ENCODE measurements at places on chromosomes 2 and 18.

DNA sequence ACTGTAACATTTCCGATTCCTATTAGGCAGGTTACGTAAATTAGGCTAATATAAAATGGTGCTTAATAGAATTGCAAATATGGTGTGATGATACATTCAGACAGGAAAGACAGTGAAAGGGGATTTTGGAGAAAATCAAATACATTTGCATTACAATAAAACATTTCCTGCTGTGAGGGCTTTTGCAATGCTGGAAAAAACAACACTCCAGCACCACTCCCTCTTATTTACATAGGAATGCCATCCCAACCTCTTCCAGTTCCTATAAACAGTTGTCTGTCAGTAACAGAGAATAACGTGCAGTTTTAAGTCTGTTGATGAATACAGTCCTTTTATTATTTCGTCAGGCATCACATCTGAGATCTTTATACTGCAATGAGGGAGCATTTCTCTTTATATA lies 298.8 kb upstream of the FANCL start:
- no peak for DNase-seq

DNA sequence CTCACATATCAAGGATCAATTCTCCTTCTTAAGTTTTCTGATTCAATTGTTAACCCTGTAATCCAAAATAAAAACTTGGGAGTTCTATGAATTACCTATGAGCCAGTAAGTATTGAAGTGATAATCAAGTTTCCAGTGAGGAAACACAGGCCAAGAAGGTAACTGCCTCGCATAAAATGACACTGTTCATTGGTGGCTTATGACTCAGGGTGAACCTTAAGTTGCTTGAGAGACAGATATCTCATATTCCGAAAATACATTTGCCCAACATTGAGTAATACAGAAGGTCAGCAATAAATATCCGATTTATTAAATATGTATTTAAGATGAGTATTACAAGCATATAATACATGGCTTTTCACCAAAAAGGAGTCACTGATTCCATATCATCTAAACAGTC lies 31.9 kb downstream of the PSME4 start:
- DNase-seq = no peak

- no peak for DNase-seq
Measured at GRCh38 chr2:126803434-126803775, 95.3 kb upstream of the TEX51 start.

DNA sequence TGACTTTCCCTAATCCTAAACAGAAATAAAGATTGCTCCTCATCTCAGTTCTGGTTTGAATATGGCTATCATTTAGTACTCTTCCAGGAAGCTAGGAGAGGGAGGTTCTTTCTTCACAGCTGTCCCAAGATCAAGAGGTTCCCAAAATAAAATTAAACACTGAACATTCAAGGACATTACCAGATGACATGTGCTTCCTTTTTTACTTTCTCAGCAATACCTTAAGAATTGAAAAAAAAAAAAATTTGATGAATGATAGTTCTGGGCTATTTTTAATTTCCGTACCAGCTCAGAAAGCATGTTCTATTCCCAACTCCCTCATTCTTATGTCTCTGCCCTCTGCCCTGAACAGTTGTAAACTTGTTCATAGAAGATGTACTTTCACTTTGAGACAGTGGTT lies 61.7 kb upstream of the MYL1 start:
- DNase-seq = no peak

- DNase-seq = no peak
Measured at GRCh38 chr2:227545990-227546389, 52.7 kb upstream of the SCYGR2 start.

DNA sequence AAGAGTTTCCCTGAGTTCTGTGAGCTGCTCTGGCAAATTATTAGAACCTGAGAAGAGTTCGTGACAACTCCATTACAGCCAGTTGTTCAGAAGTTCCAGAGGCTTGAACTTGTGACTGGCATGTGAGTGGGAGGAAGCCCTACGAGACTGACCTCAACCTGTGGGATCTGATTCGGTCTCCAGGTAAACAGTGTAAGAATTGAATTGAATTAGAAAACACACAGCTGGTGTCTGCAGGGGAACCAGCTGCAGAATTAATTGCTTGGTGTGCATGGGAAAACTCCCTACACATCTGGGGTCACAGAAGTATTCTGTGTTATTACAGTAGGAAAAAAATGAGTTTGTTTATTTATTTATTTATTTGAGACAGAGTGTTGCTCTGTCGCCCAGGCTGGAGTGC lies 14.0 kb upstream of the ITSN2 start:
- DNase-seq = no peak

DNA sequence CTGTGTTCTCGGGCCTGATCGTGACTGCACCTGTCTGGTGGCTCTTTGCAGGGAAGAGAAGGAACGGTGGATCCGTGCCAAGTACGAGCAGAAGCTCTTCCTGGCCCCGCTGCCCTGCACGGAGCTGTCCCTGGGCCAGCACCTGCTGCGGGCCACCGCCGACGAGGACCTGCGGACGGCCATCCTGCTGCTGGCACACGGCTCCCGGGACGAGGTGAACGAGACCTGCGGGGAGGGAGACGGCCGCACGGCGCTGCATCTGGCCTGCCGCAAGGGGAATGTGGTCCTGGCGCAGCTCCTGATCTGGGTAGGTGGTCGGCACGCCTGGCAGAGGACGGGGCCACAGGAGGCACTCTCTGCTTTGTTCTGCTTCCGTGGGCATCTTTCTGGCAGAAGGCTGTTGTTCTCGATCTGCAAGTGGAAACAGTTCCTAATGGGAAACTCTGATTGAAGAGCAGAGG lies 48.0 kb downstream of the GBX2 start:
- no peak for DNase-seq

DNA sequence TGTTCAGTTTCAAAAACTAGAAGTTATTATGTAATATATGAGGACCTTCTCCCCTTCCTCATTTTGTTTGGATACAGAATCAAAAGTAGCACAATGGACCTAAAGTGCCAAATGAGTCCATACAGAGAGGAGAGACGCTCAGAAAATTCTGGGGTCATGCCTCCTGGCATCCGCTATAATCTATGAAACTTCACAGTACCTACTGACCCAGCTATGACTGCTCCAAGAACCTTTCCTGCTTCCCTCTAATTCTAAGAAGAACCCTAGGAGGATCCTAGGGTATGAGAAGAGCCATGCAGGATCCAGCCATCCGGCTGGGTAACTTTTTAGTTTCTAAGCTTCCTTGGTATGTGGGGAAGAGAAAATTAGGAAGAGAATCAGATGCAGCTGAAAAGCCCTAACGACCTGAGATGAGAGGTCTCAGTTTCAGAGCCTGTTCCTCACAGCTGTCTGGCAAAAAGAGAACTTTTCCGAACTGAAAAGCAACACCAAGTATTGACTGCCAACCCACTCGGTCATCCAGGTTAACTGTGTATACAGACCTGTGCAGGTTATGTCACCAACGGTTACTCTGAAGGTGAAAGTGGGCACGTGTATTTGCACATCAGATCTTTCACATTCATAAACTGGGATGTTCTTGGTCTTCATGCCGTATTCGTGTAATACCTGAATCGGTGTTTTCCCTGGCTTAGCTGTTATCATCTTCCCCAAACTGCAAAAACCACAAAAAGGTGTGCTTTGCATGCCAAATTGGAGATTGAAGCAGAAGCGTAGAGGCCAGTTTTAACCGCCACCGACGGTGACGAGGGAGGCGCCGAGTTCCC lies 1.1 kb downstream of the PRKRA start:
- no peak for DNase-seq

GRCh38 chr2:42874949-42875801 lies 82.8 kb upstream of the HAAO start:
- DNase-seq = no peak

DNA sequence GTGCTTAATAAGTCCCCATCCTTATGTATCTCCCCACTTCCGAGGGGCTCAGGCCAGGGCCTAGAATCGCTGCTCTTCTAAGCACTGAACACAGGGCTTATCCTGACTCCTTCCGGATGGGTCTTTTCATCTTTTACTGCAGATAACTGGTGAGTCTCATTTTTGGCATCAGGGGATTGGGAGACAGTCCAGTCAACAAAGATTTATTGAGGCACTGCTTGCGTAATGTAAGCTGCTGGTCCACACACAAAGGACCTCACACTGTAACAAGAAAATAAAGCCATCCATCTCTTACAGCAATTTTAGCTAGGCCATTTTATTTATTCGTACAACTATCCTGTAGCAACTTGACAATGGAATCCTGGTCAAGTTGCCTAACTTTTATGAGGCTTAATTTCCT lies 600.5 kb downstream of the CNTNAP5 start:
- DNase-seq = no peak

- DNase-seq = no peak
Measured at GRCh38 chr18:43620936-43621335, 343.6 kb upstream of the SYT4 start.

DNA sequence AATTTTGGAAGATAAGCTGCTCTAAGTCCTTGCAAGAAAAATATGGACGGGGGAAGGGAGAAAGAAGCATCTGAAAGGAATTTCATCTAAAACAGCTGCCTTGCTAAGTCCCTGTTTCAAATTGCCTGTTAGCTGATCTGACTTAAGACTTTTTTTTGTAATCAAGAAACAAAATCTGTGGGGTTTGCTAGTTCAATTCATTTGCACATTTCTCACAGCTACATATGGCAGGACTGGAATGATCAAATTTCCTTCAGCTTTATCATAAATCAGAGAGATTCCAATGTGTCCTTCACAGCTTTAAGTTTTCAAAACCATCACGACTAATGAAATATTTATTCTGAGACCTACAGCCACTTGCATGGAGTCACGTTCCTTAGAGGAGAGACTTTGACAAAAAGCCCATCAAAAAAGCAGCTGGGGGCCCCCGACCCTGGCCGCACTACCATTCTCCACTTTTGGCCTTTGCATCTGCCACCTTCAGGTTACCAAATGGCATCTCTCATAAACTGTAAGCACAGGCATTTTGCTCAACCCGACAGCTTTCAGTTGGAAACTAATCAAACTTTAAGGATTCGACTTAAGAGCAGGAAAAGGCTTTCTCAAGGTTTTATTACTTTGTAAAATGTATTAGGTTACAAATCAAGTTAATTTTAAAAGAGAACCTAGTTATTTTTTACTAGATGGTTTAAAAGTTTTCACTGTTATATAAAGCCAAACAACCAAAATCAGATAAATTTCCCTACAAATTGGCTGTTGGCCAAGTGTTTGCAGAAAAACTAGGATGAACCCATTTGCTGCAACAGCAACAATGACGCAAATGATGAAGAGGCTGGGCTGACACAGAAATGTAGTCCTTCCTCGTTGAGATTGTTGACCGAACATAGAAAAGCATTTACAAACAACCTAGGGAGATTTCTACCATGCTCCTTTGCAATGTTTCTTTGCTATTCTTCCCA lies 100.4 kb upstream of the RND3 start:
- DNase-seq = no peak

DNA sequence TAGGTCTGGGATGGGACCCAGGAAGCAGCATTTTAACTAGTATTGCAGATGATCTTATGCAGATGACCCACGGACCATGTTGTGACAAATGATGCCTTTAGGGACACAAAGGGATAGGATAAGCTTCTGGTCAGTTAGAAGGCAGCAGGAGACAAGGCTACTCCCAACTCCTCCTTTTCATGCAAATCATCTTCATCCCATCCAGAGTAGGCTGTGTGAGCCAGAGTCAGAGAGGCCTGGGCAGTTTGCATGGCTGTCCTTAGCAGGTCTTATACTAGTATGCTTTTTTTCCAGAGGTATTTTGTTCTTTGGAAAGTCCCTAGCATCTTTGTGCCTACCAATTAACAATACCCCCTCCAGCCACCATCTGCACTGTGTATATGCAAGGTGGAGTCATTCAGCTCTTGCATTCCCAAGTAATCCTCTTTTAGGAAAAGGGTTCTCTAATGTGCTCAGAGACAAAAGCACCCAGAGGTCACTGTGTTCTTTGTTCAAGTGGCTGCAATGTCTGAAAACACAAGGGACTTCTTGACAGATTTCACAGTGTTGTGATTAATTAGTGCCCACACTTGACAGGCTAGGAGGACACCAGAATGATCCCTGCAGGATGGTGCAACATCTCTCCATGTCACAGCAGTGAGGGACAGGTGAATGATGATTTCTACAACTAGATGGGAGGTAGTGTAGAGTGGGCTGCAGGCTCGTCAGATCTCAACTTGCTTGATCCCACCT lies 225.8 kb downstream of the NCKAP5 start:
- no peak for DNase-seq

DNA sequence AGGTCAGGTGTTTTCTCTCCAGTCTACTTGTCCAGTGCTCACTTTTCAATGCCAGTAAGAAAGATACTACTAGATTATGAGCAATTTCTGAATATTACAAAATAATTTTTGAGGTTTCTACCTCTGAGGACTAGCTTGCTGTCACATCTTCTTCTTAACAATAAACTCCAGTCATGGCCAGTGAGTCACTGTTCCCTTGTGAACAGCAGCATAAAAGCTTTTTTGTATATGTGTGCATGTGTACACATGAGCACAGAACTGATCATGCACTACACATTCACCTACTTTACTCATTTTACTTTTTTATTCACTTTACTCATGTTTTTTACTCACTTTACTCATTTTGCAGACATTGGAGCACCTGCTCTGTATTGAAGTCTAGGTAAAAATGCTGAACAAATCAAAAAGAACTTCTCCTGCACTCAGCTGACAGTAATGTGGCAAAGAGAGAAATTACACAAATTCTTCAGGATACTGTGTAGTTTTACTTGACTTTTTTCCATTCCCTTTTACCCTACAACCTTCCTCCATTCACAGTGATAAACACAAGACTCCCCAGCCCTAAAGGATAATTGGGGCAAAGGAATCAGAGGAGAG lies 28.0 kb downstream of the ST6GAL2 start:
- DNase-seq = no peak

DNA sequence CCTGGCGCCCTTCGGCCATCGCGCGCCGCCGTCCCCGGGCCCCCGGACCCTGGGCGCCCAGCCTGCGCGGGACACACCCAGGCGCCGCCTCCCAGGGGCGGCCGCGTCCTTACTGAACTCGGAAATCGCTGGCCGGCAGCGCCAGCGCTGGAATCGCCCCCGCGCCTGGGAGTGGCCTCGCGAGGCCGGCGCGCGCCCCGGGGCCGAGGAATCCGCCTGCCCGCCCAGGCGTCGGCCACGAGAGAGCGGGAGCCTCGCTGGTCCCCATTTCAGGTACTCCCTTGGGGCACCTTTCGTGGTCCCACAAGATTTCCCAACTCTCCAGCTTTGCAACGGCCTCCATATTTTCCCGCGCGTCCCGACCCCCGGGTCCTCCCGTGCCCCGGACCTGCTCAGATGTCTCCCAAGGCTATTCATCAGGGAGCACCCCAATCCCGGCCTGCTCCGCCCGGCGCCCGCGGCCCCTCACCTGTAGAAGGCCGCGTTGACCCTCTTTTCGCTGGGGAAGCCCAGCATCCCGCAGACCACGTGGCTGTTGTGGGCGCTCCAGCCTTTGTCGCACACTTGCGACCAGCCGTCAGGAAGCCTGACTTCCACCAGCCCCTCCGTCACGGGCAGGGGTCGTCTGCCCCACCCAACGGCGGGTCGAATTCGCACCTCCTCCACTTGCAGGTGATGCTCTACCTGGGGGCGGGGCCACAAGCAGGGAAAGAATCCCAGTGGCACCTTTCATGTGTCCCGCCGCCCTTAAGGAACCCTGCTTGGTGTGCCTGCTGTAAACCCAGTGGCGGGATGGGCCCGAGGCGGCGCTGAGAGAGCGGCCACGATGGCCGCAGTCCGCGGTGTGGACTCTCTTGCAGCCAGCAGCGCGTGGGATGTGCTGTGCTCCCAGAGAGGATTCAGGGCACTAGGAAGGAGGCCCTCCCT lies 4.6 kb downstream of the LOXL3 start:
- no peak for DNase-seq
